ENCODE measurements at places on chromosomes 3 and 15.

DNA sequence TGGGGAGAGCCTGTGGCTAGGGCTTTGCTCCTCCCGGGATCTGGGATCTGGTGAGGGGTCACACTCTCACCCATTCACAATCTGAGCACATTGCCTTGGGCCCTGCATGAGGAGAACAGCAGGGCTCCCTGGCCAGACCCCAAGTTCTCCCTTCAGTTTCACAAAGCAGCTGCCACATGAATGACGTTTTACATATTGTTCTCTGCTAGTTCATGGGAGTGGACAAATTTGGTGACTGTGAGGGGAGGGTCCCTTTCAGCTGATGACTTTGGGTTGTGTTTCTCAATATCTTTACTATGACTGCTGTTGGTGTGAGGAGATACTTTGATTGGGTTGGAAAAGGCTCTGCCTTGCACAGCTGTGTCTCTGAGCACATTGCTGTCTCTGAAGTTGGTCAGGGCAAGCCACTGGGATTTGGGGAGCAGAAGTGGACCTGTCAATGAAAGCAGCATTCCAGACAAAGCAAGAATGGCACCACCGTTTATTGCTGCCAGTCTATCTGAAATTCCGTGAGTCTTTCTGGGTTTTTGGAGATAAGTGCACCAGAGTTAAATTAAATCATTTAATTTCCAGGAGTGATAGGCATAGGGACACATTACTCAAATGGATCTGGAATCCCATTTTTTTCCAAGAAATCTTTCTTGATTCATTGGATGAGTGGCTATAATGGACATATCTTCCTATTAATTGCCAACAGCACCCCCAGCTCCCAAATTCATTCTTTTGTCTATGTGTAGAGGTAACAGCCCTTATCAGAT is 10.3 kb downstream of the TIMP4 start:
- DNase-seq = no peak

- no peak for DNase-seq
Measured at GRCh38 chr3:4474683-4475490, 7.8 kb upstream of the SUMF1 start.

DNA sequence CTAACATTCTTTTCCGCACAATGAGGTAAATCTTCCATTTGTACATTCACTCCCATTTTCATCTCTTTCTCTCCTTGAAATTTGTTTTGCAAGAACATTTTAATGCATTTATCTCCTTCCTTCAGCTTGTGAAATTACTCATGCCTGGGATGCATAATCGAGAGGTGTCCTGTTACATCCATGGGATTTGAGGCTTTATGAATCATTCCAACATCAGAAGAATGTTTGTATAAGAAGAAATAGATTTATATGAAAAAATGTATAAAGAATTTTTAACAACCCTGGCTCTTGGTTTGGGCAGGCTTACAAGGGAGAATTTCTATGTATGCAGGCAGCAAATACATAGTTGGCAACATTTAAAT is 93.2 kb upstream of the MBNL1 start:
- no peak for DNase-seq

- DNase-seq = no peak
Measured at GRCh38 chr3:173653781-173654180, 256.2 kb downstream of the NLGN1 start.

DNA sequence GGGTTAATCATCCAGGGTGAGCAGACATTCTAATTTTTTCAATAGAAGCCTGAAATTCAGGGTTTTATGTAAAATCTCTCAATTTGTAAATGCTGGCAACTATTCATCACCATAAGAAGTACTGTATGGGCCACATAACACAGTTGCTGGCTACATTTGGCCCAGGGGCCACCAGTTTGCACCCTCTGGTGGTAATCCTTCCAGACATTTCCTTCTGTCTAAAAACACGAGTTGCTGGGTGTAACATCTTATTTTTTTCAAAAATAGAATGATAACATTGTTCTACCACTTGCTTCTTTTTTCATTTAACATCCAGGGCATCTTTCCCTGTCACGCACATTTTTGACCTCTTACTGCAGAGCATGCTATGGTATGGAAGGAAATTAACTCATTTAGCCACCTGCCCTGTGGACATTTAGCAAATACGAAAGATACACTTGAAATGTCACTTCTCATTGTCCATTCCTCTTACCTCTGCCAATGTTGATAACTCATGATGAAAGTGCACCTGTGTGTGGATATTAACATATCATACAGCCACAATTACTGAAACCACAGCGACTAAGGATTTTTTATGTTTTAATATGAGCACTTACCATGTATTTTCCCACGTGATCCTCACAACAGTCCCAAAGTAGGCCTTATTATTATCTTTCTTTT is 117.5 kb upstream of the ARHGEF3 start:
- DNase-seq = no peak

DNA sequence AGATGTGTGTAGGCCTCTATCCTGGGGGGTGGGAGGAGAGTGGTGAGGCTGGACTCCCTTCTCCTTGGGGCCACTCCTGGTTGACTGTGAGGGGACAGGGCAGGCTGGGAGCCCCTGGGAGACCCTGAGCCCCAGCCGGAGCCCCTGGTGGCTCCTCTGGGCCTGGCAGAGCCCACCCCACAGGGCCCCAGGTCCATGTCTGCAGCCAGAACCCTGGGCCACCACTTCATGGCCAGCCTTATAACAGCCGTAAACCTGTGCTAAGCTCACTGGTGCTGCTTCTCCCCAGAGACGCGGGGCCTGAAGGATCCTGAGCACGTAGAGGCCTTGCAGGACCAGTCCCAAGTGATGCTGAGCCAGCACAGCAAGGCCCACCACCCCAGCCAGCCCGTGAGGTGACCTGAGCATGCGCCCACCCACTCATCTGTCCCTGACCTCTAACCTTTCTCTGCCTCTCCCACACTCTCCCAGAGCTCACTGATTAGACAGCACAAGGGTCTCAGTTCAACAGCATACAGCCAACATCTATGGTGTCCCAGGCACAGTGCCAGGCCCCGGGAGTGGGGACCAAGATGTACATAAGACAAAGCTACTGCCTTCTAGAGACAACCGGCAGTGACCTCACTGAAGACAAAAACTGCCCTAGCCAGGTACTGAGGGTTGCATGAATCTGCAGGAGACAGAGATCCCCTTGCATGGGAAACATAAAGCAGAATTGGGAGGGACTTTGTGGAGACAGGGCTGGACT is 3.5 kb downstream of the NR2E3 start:
- DNase-seq = no peak

GRCh38 chr3:11009898-11010297 is 17.4 kb downstream of the SLC6A1 start:
- DNase-seq = no peak

GRCh38 chr3:38227989-38228388 is 37.6 kb upstream of the SLC22A13 start:
- no peak for DNase-seq

DNA sequence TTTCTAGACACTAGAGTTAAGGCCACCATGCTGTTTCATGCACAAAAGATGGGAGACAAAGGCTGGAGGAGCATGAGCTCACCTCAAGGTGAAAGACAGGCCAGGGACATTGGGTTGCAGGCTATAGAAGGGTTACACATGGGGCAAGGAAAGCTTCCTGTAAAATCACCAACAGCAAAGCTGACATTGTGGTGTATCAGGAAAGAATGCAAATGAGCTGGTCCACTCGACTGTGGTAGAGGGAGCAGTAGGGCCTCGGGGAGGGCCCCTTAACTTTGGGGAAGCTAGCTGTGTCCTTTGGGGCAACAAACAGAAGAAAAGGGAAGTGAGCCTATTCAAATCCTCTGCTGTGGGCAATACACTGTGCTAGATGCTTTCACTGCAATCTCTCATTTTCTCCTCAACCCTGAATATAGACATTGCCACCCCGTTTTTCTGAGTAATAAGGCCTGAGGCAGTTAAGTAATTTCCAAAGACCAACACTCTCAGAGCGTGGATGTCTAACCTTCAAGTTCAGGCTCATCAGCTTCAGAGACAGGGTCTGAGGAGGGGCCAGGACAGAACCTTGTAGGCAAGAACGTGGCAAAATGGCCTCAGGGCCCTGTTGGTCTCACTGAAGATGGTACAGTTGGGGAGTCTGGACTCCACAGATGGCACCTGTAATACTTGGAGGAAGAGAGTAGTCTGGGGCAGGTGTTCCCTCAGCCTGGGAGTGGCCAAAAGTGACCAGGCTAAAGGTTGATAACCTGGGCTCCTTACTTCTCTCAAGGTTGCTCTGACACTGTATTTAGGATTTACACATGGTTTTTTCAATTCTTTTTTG is 24.1 kb downstream of the CX3CR1 start:
- no peak for DNase-seq

GRCh38 chr15:72785841-72786240 is 2.3 kb upstream of the ADPGK start:
- DNase-seq = no peak

DNA sequence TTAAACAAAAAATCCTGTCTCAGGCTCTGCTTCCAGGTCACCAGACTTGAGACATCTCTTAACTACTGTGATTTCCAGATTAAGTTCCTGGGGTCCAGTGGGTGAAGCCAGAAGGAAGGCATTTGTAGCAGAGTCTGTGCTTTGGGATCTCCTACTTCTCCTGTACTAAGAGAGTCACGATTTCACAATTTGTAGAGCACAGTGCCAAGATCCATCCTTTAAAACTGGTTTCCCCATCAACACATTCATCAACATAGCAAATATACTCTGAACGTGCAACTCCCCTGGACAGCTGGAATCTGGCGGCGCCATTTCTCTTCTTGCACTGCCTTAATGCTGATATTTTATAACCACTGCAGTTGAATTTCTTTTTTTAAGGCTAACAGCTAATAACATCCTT is 33.2 kb downstream of the CDCP1 start:
- no peak for DNase-seq
